G401 (cell line): ENCODE measurements at places on chromosomes 6 and 20. TPM values are rescaled to one million over a fixed set of nuclear protein-coding genes. Genes with fewer than 3 reads are reported as not detected.

The SCAF8 gene
- total RNA-seq: 18.6 and 26.2 TPM in 2 replicates

DNA sequence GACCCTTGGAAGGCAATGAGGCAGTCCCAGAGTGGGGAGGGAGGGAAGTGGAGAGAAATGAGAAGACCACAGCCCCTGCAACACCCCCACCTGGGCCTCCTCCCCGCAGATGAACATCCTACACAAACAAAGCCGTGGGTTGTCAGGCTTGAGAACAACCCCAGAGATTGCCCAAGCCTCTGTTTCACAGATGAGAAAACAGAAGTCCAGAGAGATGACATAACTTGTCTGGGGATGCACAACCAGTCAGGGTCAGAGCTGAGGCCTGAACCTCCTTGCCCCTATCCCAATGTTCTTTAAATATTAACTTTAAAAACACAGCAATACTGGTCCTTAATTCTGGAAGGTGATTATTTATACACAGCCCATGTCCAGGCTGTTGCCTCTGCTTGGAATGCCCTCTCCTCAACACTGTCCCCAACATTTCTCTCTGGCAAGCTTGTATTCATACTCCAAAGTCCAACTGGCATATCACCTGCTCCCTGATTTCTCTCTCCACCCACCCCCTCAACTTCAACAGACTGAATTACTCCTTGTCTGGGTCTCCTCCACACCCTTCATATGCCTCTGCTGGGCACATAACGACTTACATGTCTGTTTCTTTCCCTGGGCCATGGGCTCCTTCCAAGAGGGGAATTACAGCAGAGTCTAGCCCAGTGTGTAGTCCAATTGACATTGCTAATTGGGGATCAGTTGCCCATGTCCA, 135.5 kb upstream of the LRFN2 start:
- DNase-seq: no peak

DNA sequence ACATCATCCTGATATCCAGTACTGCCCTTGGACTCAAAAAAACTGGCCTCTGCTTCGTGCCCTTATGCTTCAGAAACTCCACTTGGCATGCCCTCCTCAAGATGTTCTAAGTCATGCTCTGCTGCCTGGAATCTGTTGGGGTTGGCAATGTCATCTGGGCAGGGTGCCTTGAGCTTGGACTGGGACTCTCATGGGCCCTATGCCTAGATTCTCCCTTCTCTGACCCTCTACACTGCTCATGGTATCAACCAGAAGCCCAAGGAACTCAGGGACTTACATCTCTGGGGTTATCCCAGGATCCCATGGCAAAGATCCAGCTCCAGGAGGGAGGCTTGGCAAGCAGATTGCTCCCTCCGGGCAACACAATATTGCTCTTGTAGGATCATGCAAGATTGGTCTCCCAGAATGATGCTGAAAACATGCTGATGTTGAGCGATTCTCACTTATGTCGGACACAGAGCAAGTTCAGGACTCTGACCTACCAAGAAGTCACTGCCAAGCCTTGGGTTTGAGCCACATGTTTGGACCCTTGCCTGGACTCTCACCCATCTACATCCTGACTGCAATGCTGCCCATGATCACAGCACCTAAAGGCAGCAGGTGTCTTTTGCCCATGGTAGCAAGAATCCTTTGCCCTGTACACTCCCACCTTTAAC, 88.8 kb downstream of the ADAT2 start:
- DNase-seq: peak; percentile 67

DNA sequence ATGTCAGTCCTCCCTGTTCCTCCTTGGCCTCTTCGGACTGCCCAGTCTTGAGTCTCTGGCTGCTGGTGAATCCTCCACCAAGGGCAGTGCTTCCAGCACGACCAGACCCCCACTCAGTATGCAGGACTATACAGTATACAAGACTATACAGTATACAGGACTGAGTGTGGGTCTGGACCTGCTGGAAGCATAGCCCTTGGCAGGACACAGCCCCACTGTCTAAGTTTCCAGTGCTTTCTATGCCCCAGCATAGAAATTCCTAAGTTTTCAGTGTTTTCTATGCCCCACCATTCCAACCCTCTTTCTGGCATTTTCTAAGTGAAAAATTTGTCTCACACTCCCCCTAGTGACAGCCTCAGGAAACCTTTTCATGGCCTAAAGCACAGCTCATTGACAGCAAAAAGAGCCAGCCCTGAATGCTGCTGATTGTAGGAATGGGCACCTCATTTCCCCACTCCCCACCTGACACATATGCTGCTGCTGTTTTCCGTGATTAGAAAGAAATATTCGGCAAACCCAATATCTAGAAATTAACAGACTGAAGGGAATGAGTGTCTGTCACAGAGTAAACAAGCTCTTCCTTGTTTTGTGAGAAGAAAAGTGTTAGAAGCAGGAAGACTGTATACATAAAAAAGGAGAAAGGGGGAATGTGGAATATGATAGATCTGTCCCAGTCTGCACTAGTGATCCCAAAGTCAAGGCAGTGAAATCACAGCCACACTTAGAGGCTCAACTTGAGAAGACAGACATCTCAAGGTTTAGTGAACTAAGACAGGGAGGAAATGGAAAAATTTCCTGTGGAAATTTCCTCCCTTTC, 206.9 kb downstream of the IBTK start:
- DNase-seq: peak; percentile 83

DNA sequence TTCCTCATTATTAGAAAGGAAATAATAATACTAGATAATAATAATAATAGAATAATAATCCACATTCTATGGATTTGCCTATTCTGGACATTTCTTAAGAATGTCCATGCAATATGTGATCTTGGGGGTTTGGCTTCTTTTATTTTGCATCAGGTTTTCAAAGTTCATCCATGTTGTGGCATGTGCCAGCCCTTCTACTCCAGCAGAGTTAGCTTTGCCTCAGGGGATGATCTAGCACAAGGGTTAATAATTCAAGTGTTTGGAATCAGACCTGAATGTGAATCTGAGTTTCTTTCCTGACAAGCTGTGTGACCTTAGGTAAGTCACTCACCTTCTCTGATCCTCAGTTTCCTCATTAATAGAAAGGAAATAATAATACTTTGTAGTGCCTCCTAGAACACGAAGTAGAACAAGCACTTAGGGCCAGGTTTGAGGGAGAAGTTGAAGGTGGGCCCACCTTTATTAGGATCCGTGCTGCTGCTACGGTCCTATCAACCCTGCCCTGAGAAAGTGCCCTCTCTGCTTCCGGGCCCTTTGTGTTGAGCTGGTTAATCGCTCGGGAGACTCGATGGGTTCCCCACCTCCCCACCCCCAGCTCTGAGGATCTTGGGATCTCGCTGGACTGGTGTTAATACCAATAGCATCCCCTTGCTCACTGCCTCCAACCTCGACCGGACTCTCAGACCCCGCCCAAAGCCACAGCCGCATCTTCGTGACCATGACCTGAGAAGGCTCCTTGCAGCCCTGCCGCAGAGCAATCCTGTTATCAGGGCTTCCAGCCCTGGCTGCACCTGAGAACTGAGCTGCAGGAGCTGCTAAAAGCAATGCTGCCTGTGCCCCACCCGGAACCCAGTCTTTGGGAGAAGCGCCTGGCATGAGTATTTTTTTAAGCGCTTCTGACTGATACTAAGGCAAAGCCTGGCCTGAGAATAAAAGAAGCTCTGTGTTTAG, 26.9 kb downstream of the RBM38 start:
- DNase-seq: no peak
